Stimulated activated CD8-positive, alpha-beta memory T cell treated with anti-CD3 and anti-CD28 coated beads, Interleukin-7, amount 100 ng/mL, for 1 hour (primary cell): ENCODE measurements at places on chromosomes 4 and X.

- DNase-seq, result no peak
Measured at GRCh38 chrX:153709726-153710674, 14.2 kb downstream of the BCAP31 start.

DNA sequence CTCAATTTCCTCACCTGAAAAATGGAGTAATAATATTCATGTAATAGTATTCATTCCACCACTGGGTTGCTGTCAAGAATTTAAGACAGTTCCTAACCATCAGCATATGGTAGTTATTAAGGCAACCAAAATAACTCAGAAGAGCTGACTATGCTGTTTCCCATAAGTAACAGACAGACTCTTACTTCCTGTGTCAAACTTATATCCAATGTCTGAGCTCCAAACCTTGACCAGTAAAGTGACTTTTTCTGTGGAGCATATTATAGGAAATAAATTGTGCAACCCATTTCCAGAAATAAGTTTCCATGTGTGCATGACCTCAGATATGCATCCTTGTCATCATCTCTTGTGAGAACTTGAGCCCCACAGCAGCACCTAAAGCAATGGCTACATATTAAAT is 78.8 kb downstream of the HADH start:
- no peak for DNase-seq

DNA sequence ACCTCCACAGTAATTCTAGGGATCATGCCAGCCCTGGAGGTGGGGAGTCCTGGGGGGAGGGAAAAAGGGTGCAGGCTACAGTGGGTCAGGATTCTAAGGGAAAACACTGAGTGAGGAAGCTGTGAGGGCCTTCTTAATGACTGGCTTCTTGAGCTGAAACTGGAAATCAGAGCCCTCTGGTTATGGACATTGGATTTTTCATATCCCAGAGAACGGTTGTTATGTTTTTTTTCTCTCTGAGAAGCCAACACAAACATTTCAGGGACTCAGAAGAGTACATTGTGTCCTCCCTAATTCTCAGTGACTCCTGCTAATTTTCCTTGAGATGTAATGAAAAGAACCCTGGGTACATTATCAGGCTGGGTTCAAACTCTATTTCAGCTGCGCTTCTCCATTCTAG is 162.4 kb upstream of the PRDX4 start:
- no peak for DNase-seq

DNA sequence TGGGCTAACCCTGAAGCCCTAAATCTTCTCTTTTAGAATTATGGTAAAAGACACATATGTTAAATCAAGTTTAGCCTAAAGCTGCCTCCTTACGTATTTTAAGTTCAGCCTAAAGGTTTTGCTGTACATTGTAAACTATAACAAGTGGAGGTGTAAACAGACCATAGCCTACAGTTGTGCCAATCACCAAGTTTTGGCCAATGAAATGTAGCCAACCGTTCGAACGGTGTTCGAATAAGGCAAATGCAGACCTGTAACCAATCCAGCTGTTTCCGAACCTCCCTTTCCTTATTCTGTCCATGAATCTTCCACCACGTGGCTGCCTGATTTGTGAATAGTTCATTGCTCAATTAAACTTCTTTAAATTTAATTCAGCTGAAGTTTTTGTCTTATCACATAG is 52.1 kb upstream of the TBC1D9 start:
- DNase-seq, result no peak

GRCh38 chr4:17376205-17376604 is 135.7 kb downstream of the QDPR start:
- DNase-seq, result no peak

DNA sequence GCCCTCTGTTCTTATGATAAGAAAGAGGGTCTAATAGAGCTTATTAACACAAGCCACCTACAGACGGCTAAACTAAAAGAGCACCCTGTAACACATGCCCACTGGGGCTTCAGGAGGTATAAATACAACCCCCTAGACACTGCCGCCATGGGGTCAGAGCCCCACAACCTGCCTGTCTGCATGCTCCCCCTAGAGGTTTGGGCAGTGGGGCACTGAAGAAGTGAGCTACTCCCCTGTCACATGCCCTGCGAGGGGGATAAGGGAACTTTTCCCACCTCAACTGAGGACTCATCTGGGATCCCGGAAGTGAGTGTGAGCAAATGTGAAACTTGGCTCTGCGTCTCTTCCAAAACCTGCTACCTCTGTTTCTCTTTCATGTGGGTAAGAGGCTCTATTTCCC is 334.5 kb downstream of the ADAM29 start:
- DNase-seq, result no peak

- no peak for DNase-seq
Measured at GRCh38 chr4:31645236-31645635, 925.1 kb downstream of the PCDH7 start.

DNA sequence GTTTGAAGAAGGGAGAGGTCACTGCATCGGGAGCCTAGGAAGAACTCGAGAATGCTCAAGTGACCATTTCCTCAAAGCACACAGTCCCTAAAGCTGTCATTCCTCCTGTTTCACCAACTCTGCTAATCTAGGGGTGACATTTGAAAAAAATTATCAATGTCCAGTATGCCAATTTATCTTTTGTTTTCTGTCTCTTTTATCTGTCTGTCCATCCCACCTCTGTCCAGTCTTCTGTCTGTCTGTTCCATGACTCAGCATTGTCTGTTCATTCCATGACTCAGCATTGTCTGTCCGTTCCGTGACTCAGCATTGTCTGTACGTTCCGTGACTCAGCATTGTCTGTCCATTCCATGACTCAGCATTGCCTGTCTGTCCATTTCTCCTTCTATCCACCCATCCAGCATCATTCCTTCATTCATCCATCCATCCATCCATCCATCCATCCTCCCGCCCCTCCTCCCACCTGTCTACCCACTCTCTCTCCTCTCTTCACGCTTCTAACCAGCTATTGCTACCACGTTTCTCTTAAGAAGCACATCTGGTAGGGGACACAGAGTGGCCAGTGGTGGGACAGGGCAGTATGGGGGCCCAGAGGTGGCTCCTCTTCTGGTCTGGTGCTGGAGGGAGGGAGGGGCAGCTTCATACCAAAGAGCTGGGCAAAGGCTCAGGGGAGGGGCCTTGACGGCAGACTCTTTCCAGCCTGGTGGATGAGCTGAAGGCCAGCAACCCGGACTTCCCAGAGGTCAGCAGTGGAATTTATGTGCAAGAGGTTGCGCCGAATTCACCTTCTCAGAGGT is 34.1 kb downstream of the HTRA3 start:
- DNase-seq, result no peak

- no peak for DNase-seq
Measured at GRCh38 chr4:87058356-87059073, 123.7 kb downstream of the AFF1 start.

GRCh38 chrX:22237479-22237878 is 35.2 kb upstream of the CBLL2 start:
- no peak for DNase-seq

DNA sequence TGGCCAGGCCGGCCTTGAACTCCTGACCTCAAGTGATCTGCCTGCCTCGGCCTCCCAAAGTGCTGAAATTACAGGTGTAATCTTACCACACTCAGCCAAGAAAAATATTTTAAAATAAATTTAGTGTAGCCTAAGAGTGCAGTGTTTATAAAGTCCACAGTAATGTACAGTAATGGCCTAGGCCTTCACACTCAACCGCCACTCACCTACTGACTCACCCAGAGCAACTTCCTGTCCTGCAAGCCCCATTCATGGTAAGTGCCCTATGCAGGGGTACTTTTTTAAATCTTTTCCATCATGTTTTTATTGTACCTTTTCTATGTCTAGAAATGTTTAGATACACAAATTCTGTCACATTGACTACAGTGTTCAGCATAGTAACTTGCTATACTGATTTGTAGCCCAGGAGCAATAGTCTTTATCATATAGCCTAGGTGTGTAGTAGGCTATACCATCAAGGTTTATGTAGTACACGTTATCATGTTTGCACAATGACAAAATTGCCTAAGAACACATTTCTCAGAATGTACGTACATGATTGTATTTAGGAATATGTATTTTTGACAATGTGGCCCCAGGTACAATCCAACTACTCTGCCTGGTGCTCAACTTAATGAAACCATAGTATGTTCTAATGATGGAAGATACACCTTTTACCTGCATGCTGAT is 455.2 kb downstream of the PCDH7 start:
- DNase-seq, result no peak

DNA sequence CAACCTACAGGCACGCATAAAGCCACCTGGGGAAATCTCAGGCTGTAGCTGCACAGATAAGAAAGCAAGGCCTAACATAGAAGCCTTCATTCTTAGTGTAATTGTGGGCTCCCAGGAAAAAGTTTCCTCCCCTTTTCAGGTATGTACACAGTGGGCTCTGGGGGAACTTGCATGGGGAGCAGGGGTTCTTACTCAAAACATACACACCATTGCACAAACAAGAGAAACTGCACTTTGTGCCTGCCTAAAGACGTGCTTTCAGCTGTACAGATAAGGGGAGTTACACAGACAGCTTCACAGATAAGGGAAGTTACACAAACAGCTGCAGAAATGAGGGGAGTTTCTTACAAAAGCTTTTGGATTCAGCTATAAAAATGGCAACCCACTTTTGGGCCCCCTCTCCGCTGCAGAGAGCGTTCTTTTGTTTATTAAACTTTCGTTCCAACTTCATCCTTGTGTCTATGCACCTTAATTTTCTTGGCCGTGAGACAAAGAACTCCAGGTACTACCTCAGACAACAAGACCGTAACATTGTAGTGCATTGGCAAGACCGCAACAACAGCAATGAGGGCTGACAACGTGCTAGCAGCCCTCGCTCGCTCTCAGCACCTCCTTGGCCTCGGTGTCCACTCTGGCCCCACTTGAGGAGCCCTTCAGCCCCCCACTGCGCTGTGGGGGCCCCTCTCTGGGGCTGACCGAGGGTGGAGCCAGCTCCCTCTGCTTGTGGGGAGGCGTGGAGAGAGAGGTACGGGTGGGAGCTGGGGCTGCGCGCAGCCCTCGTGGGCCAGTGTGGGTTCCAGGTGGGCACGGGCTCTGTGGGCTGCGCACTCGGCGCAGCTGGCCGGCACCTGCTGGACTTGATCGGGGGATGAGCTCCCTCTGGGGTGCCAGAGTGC is 317.5 kb downstream of the RAPGEF2 start:
- no peak for DNase-seq

DNA sequence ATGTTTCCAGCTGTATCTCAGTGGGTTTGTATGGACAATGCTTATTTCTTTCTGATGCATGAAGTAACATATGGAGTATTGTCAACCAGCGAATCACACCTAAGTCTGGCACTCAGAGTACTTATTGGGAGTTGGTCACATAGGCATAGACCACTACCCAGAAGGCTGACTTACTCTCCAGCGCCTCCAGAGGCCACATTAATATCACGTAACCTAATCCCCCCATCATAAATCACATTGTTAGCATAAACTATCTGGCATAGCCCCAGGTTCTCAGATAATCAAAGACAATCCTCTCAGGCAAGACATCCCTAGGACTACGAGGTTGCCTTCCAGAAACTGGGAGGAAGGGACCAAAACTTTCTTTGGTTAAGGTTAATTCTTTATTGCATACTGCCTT is 560.5 kb upstream of the PABPC4L start:
- no peak for DNase-seq

DNA sequence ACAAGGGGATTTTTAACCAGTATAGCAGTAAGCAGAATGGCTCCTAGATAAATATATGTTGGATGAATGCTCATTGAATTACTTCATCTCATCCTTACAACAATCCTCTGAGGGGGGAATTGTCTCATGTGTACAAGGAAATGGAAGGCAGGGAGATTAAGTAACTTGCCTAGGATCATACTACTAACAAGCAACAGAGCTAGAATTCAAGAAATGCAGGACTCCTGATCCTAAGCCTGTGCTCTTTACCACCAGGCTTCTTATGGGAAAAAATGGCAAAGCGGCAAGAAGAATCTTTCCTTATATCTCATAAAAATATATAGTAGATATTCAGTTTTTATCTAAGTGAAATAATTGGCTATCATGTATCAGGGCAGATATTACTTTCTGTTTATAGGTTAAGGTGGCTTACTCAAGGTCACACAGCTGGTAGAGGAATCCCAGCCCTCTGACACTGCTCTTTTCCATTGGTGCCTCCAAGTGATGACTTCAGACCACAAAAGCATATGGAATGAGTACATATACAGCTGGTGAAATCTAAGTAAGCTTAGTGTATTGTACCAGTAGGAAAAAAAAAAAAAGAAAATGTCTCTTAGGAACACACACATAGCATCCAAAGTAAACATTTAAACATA is 2.1 kb downstream of the ABHD18 start:
- no peak for DNase-seq

- DNase-seq, result no peak
Measured at GRCh38 chr4:38582889-38583470, 81.0 kb upstream of the KLF3 start.

DNA sequence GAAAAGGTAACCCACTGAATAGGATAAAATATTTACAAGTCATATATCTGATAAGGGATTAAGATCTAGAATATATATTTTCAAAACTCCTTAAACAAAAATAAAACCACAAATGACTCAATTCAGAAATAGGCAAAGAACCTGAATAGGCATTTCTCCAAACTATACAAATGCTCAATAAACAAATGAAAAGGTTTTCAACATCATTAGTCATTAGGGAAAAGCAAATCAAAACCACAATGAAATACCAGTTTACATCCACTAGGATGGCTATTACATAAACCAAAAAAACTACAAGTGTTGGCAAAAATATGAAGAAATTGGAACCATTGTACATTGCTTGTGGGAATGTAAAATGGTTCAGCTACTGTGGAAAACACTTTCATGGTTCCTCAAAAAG is 167.0 kb upstream of the GALNT7 start:
- DNase-seq, result no peak

- DNase-seq, result no peak
Measured at GRCh38 chr4:30511751-30512150, 208.4 kb upstream of the PCDH7 start.

- no peak for DNase-seq
Measured at GRCh38 chr4:119615068-119615719, 13.4 kb downstream of the PDE5A start.

DNA sequence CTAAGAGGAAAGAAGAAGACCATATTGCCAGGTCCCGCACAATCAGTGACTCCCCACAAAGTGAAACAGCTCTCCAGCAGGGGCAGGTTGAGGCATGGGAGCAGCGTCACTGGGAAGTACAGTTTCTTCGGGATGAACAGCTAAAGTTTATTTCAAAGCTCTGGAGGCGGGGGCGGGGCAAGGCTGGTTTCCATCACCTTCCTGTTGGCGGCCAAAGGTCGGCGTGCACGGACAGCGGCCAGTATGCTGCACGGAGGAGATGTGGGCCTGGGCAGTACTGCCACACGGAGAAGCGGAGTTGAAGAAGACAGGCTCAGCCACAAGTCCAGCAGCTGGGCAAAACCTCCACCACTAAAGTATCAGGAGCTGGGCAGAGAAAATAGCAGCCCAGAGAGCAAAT is 951 bp upstream of the ZNF518B start:
- DNase-seq, result no peak

GRCh38 chr4:7185487-7186030 is 6.8 kb upstream of the SORCS2 start:
- no peak for DNase-seq

DNA sequence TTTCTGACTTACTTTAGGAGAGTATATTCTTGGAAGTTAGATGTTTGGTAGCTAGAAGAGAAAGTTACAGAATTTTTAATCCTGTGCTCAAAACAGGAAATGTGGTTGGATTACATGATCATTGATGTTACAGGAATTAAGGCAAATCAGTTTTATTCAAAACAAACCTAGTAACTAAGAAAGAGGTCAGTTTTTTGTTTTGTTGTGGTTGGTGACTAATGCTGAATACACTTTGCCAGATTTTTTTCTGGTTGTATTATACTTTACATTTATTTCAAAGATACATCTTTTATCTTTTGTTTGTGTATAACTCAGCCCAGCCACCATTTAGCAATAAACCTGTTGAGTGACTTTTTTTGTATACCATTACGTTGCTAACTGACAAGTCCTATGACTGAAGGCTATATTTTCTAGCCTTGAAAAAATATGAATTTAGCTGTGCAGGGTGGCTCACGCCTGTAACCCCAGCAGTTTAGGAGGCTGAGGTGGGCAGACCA is 116.7 kb downstream of the KLHL8 start:
- DNase-seq, result no peak
